Glutamatergic neuron (in vitro differentiated cells): ENCODE measurements at places on chromosomes 2 and 18.

GRCh38 chr2:172200495-172201085, 97.9 kb upstream of the DLX2 start:
- H3K36me3 ChIP-seq = peaks cover 12% of the 10 kb centered on the region
- DNase-seq = no peak
- H3K4me3 ChIP-seq = no peak overlapping the region
- H3K4me1 ChIP-seq = no peaks in the 10 kb centered on the region

GRCh38 chr2:130870161-130870485, 33.4 kb downstream of the ARHGEF4 start:
- H3K4me1 ChIP-seq = peaks cover 3% of the 10 kb centered on the region
- no peak for DNase-seq
- H3K36me3 ChIP-seq = no peaks in the 10 kb centered on the region
- no peak overlapping the region for H3K27ac ChIP-seq

DNA sequence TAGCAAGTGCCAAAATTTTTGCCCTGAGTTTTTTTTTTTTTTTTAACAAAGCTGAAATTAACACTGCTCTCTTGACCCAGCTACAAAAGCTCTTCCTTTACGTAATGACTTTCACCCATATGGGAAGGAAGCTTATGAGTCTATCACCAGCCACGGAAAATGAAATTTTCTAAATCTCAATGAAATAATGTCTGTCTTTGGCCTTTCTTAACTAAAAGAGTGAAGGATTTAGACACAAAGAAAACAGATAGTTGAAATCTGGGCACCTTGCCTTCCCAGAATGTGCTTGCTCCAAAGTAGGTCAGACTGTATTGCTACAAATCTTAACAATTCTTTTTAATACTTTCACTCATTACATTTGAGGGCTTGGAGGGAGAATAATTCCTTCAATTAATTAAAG, 180.8 kb upstream of the MGAT5 start:
- H3K4me1 ChIP-seq = no peaks in the 10 kb centered on the region
- no peak for DNase-seq
- H3K27ac ChIP-seq = no peak overlapping the region
- H3K36me3 ChIP-seq = peaks cover 9% of the 10 kb centered on the region

GRCh38 chr2:111160758-111161157, 40.0 kb downstream of the BCL2L11 start:
- H3K27ac ChIP-seq = no peak overlapping the region
- no peak for DNase-seq
- no peaks in the 10 kb centered on the region for H3K36me3 ChIP-seq
- H3K4me3 ChIP-seq = no peak overlapping the region
- peaks cover 30% of the 10 kb centered on the region for H3K4me1 ChIP-seq

- no peaks in the 10 kb centered on the region for H3K4me1 ChIP-seq
- DNase-seq = peak; percentile 97
- peak within 1 kb of the TSS; percentile 99 for H3K4me3 ChIP-seq
- peak within 1 kb of the TSS; percentile 96 for H3K27ac ChIP-seq
Observed at GRCh38 chr2:72825257-72826155, at the start of gene EXOC6B. TSS of gene EXOC6B (minus strand) at chr2:72826033.

GRCh38 chr2:212193056-212193455, 345.5 kb downstream of the ERBB4 start:
- no peak overlapping the region for H3K4me3 ChIP-seq
- H3K4me1 ChIP-seq = no peaks in the 10 kb centered on the region
- H3K27ac ChIP-seq = no peak overlapping the region
- no peak for DNase-seq

- peaks cover 7% of the 10 kb centered on the region for H3K27me3 ChIP-seq
- no peak for DNase-seq
- no peak overlapping the region for H3K4me3 ChIP-seq
- H3K36me3 ChIP-seq = peaks cover 6% of the 10 kb centered on the region
- no peak overlapping the region for H3K27ac ChIP-seq
Observed at GRCh38 chr2:136538489-136538888, 226.9 kb upstream of the THSD7B start.

DNA sequence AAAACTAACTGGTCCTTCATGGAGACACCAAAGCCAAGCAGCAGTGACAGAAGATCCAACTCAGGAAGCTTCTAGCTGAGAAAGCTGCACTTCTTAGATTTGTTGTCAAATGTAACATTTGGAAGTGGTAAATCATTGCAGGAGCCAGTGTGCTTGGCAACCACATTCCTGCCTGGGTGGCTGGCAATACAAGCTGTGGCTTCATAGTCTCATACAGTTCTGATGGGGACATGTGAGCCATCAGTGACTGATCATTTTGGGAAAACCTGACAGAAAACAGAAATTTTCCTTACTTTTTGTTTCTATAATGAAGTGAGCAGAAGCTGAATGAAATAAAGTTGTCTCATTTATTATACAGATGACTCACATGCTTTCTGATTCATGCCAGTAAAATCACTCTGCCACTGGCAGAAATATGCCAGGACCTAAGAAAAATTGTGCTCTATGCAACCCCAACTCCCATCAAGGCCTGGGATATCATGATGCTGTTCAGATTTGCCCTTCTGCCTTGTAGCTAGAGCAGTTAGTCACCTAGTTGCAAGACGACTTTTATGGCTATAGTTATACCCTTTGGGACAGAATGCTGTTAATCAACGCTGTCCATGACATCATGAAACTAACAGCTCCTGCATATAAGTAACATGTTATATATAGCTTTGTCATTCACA, 508.1 kb downstream of the ADCYAP1 start:
- no peaks in the 10 kb centered on the region for H3K4me1 ChIP-seq
- DNase-seq = no peak
- no peaks in the 10 kb centered on the region for H3K27me3 ChIP-seq
- H3K4me3 ChIP-seq = no peak overlapping the region
- H3K27ac ChIP-seq = no peak overlapping the region

DNA sequence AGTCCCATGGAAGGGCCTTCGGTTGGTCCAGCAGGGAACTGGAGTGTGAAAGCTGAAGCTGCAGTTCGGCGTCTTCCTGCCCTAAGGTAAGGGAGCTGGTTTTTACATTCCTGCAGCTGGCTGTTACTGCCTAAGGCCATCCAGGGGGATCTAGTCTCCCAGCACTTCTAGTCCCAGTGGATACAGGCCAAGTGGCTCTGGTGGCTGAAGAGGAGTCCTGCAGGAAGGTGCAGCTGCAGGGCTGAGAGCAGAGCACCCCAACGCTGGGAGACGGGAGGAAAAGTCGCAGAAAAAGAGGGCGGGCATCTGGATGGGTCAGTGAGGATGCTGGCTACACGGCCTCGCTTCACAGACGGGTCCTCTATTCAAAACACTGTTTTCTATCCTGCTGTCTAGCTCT, 225.0 kb upstream of the HS6ST1 start:
- no peak overlapping the region for H3K27ac ChIP-seq
- peaks cover 3% of the 10 kb centered on the region for H3K4me1 ChIP-seq
- H3K36me3 ChIP-seq = no peaks in the 10 kb centered on the region

- DNase-seq = peak; percentile 34
- H3K4me3 ChIP-seq = peak overlapping the region; percentile 86
- H3K4me1 ChIP-seq = peaks cover 15% of the 10 kb centered on the region
Observed at GRCh38 chr2:74498500-74499266, 720 bp downstream of the LBX2 start.

GRCh38 chr18:8389391-8390340, 219.6 kb upstream of the RAB12 start:
- H3K36me3 ChIP-seq = no peaks in the 10 kb centered on the region
- DNase-seq = peak; percentile 89
- H3K27ac ChIP-seq = no peak overlapping the region
- no peak overlapping the region for H3K4me3 ChIP-seq
- H3K27me3 ChIP-seq = peaks cover 1% of the 10 kb centered on the region

- peak overlapping the region; percentile 65 for H3K27ac ChIP-seq
- peaks cover 4% of the 10 kb centered on the region for H3K27me3 ChIP-seq
- peaks cover 7% of the 10 kb centered on the region for H3K4me1 ChIP-seq
- peak; percentile 69 for DNase-seq
Observed at GRCh38 chr2:206443735-206444527, 599 bp downstream of the ADAM23 start.

GRCh38 chr18:57741273-57741672, 61.8 kb downstream of the ATP8B1 start:
- no peaks in the 10 kb centered on the region for H3K4me1 ChIP-seq
- peaks cover 2% of the 10 kb centered on the region for H3K27me3 ChIP-seq
- DNase-seq = no peak
- no peak overlapping the region for H3K27ac ChIP-seq

DNA sequence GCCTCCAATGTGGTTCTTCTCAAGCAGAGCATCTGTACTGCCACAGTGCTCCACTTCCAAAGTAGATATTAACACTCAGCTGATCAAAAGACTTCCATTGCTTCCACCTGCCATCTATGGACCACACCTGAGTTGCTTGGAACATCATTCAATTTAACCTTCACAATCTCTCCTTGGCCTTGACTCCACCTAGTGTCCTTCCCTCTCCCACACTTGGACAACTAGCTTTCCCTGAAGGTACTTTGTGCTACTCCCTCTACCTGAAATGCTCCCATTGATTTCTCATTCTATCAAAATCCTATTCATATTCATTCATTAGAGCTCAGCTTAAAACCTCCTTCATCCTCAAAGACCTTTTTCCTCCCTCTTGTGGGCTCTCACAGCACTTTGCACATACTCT, 48.7 kb downstream of the SOWAHC start:
- H3K4me3 ChIP-seq = no peak overlapping the region
- no peak overlapping the region for H3K27ac ChIP-seq
- H3K4me1 ChIP-seq = peaks cover 26% of the 10 kb centered on the region
- no peak for DNase-seq
